ENCODE measurements at places on chromosomes 13 and 19. TPM values are rescaled to one million over a fixed set of nuclear protein-coding genes. Genes with fewer than 3 reads are reported as not detected.

Gene FCER2
- total RNA-seq, result not detected

Gene CTXN1
- total RNA-seq, result 28.7 TPM

Gene ZNF177
- total RNA-seq, result 5.9 TPM

Gene KRTDAP
- total RNA-seq, result not detected

Gene TMEM86B
- total RNA-seq, result 3.2 TPM

GRCh38 chr13:106129273-106129672, 406.2 kb downstream of the EFNB2 start:
- H3K27ac ChIP-seq, result no peak overlapping the region
- DNase-seq, result no peak
- H3K4me3 ChIP-seq, result no peak overlapping the region
- no peaks in the 10 kb centered on the region for H3K27me3 ChIP-seq
- peaks cover 8% of the 10 kb centered on the region for H3K36me3 ChIP-seq
- H3K4me1 ChIP-seq, result peaks cover 28% of the 10 kb centered on the region

DNA sequence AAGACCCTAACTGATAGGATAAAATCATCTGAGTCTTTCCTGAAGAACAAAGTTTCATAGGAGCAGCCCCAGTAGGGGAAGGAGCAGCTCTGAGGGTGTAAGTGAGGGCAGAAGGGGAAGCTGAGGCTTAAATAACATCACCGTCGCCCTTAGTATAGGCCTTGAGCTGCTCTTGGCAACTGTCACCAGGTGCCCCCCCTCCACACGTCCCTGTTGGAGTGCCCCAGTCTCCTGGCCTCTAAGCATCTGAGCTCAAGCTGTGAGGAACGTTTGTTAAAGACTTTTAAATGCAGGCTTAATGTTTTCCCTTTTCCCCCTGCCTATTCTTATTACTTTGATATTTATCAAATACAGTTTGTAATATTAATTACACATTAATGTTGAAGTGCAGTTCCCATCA, 170.6 kb downstream of the ZIC5 start:
- H3K4me3 ChIP-seq, result no peak overlapping the region
- H3K27me3 ChIP-seq, result peaks cover 11% of the 10 kb centered on the region
- no peak overlapping the region for H3K27ac ChIP-seq
- H3K4me1 ChIP-seq, result peaks cover 5% of the 10 kb centered on the region

DNA sequence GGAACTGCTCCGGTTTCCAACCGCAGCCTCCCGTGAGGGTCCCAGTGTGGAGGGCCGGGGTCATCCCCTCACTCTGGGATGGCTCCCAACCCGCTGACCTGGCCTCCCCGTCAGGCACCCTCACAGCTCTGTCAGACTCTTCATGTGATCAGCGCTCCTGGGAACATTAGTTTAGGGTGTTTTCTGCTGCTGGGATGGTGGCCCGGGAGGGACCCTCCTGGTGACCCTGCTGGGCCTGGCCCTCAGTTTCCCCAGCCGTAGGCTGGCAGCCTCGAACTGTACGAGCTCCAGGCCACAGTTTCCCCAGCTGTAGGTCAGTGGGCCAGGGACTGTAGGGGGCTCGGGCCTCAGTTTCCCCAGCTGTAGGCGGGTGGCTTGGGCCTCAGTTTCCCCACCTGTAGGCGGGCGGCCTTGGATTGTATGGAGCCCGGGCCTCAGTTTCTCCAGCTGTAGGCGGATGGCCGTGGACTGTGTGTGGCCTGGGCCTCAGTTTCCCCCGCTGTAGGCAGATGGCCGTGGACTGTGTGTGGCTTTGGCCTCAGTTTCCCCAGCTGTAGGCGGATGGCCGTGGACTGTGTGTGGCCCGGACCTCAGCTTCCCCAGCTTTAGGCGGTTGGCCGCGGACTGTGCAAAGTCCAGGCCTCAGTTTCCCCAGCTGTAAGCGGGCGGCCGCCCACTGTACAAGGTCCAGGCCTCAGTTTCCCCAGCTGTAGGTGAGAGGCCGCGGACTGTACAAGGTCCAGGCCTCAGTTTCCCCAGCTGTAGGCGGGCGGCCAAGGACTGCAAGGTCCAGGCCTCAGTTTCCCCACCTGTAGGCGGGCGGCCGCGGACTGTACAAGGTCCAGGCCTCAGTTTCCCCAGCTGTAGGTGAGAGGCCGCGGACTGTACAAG, 1.3 kb upstream of the PTBP1 start:
- no peak overlapping the region for H3K27ac ChIP-seq
- DNase-seq, result no peak
- peaks cover 38% of the 10 kb centered on the region for H3K4me1 ChIP-seq
- H3K36me3 ChIP-seq, result peaks cover 13% of the 10 kb centered on the region
- no peak overlapping the region for H3K4me3 ChIP-seq

- DNase-seq, result no peak
- H3K27me3 ChIP-seq, result no peaks in the 10 kb centered on the region
- peaks cover 56% of the 10 kb centered on the region for H3K36me3 ChIP-seq
- H3K4me1 ChIP-seq, result peaks cover 41% of the 10 kb centered on the region
These were observed 80.2 kb downstream of the USP12 start for GRCh38 chr13:27091451-27091850.

- DNase-seq, result no peak
- no peak overlapping the region for H3K27ac ChIP-seq
- no peak overlapping the region for H3K4me3 ChIP-seq
- peaks cover 72% of the 10 kb centered on the region for H3K27me3 ChIP-seq
- no peaks in the 10 kb centered on the region for H3K4me1 ChIP-seq
These were observed 33.3 kb downstream of the IGFL2 start for GRCh38 chr19:46181388-46181779.
